HT1080 (cell line): ENCODE measurements at places on chromosomes 1 and 21.
A peak's percentile ranks its signal among the peaks of the same experiment; 100 is the strongest.

- DNase-seq, result peak; percentile 59
These were observed 288.4 kb upstream of the PRMT6 start for GRCh38 chr1:106768077-106768476.

- DNase-seq, result no peak
These were observed 9.3 kb upstream of the HES5 start for GRCh38 chr1:2539312-2539907.

DNA sequence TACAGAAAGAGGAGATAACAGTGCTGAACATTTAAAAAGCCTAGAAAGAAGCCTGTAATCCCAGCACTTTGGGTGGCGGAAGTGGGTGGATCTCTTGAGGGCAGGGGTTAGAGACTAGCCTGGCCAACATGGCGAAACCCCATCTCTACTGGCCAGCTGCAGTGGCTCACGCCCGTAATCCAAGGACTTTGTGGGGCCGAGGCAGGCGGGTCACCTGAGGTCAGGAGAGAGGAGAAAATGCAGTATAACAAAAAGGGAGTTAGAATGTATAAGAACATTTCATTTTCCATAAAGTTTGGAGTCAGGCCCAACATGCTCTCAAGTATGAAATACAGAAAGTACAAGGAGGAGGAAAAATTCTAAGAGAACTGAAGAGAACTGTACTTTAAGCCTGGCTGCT, 134.5 kb downstream of the SMYD3 start:
- DNase-seq, result no peak

- DNase-seq, result peak; percentile 56
These were observed 20.8 kb downstream of the LRRC8B start for GRCh38 chr1:89545264-89546038.

DNA sequence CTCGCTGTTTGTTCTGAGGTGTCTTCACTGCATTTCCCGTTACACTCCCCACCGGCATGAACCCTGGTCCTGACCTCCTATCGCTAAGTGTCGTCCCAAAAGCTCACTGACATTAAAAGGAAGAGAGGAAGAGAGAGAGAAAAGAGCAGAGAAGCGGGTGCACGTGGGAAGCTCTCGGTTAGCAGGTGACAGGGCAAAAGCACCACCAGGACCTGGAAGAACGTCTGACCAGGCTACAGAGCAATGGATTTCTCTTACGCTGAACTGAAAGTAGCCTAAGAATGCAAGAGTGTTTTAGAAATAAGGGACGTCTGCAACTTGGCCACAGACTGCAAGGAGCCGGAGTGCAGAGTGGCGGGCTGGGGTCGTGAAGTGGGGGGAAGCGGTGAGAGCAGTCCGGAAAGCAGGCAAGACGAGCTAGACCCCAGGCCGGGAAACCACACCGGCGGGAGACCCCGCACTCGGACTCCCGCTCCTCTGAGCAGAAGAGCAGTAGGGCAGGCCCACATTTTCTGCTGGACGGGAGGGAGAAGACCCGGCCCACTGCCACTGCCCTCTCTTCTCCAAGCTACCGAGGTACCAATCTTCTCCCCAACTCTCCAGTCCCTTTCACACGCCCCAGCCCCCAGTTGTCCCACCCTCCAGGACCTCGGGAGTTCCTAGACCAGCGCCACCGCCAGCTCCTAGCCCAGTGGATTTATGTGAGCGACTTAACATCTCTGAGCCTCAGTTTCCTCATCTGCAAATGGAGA, 8.3 kb upstream of the MPZL1 start:
- no peak for DNase-seq

- no peak for DNase-seq
These were observed 188.2 kb downstream of the DYRK1A start for GRCh38 chr21:37554661-37555379.

DNA sequence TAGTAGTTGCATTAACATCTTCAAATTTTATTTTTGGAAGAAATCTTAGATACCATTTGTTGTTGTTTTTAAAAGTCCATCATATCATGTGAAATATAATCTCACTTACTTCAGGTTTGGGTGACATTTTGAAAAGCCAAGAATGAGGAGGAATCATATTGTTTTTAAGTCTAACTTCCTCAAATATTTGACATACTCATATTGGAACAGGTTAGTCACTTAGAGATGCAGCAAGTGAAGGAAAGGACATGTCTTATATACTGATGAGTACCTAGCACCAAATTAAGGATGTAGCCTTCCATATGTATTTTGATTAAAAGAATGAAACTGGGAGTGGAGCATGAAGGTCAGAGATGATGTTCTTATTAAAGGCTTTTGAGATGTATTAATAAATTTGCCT, 23.9 kb downstream of the GBP2 start:
- no peak for DNase-seq

GRCh38 chr1:13948888-13949391, 249.0 kb downstream of the PRDM2 start:
- no peak for DNase-seq

DNA sequence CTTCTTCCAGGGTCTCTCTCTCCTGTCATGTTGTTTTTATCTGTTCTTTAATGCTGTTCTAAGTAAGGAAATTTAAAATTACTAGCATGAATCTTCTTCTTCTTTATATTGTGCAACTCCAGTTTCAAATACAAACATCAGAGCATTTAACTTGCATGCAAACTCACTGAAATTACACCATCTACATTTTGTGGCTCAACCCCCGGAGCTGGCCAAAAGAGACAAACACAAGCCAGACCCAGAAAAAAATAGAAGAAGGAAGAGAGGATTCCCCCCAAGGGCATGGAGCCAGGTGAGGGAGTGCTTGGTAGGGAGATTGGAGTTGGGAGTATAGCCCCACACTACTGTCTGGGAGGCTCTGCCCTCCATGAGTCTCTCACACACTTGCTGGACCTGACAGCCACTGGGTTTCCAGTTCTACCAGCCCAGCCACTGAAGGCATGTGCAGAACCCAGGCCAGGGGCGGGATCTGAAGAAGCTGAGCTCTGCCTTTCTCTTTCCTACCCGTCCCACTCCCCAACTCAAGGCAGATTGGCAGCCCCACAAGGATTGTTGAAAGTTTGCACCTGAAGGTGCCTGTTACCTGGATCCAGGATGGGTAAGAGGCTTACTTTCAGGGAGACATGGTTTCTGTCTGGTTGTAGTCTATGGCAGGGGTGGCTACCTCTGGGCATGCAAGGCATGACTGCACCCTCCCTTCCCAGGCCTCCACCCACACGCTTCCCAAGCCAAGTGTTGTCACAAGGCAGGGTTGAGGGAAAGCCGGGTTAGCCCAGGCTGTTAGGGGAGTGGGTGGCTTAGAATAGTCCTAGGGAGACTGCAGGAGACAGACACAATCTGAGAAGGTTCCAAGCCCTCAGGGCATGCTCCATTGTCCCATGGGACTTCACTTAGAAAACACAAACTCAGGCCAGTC, 297.2 kb downstream of the TGFB2 start:
- no peak for DNase-seq

GRCh38 chr1:12604114-12604874, 13.7 kb downstream of the DHRS3 start:
- DNase-seq, result peak; percentile 97

DNA sequence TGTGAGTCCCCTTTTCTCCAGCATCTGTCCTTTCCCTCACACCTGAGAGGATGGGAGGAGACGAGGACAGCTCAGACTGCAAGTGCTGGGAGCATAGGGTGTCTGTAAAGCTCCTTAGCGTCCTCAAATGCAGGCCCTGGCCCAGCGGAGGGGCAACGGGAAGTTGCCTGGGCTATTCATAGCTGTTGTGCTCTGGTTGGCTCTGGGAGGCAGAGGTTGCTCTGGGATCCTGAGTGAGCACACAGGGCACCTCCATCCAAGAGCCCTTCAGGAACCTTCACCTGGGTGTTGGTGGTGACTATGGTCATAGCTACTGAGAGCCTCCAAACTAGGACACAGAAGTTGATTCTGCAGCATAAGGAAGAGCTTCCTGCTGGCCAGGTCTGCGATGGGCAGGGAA, 2.6 kb downstream of the PADI1 start:
- no peak for DNase-seq

DNA sequence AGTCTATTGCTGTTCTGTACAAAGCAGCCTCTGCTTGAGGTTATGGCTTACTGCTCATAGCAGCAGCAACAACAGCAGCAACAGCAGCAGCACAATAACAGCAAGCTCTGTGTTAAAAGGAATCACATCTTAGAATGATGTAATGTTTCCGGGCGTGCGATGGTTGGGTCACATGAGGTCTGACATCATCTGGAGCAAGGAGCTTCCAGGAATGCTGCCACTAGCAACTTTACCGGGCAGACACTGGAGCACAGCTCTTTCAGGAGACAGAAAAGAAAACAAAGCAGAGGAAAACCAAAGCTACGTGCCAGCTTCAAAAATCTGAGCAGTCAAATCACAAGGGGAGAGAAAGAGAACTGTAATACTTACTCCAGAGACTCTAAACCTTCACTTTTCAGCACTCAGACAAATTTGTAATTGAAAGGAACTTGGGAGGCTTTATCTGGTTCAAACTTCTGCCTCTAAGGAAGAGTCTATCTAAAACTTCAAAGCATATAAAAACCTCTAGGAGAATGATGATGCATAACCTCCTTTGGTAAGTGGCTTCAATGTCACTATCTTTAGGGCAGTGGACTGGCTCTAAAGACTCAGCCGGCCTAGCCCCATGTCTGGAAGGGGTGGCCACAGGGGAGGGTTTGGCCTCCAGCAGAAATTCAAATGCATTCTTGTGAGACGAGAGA, 28.3 kb upstream of the RAB3GAP2 start:
- DNase-seq, result peak; percentile 78

DNA sequence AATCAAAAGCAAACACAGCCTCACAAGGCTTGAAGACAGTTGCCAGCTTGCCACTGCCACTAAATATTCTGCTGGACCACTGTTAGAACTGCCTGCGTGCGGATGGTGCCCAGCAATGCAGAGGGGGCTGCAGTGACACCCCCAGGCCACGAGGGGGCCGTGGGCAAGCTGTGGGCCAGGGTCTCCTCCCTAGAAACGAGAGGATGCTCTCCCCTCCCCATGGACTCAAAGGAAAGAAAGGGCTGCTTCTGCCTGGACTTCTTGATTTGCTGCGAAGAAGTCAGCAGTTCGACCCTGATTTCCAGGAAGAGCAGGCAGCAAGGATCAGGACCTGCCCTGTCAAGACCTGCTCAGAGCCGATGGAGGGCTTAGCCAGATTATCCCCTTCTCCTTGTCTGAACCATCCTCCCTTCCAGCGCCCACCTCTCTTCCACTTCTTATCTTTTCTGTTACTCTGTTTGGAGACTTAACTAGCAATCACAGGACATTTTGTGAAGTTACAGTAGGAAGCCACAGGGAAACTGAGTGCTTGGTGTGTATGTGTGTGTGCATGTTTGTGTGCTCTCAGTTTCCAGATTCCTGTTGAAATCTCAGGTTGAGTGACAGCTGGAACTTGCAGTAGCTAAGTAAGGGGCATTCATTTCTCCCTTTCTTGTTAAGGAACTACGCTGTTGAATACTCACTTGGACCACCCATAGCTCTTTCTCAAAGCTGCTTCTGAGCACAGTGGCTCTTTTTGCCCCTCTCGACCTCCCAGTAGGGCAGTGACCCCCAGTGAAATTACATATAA, 2.7 kb downstream of the MAN1C1 start:
- peak; percentile 13 for DNase-seq

GRCh38 chr1:93667642-93668041, 14.0 kb downstream of the BCAR3 start:
- no peak for DNase-seq

- DNase-seq, result no peak
These were observed 118.2 kb upstream of the ZNF678 start for GRCh38 chr1:227445092-227445674.

DNA sequence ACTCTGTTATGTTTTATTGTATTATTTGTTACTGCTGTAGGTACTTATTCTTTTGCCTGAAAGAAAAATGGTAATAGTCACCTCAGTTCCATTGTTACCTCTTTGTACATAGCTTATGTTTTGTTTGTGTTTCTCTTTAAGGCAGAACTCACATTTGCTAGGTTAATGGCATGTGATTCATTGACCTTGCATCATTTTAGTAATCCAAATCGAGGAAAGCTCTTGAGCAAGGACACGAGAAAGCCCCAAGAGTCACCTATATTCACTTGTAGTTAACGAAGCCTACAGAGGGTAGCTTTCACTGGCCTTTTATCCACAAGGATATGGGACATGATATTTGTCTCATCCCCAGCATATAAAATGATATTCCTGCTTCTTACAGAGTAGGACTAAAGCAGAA, 1765.2 kb downstream of the NCAM2 start:
- DNase-seq, result no peak

DNA sequence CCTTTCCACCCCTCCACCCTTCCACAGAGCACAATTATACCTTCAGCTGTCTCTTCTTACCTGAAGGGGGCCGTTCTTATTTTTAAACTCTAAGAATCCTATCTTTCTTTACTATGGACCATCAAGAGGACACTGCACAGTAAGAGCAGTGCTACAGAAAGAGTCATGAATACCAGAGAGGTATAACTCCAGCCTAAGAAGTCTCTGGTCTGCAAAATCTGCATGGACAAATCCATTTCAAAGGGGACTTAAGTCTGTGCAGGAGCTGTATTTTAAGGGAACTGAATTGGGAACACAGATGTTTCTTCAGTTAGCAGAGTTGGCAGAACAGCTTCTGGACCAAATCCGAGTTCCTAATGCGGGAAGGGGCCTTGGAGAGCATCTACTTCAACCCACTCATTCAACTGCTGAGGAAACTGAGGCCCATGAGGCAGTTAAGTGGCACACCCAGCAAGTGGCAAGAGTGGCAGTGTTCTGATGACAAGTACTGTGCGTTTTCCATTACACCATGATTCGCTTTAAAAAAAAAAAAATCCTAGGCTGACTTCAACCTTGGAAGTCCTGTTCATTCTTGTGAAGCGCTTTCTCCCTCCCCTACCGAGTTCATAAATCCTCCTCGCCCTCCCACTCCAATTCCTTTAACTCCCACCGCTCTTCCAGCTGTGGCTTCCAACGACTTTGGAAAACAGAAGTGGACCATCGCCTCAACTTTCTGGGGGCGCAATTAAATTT, 1.8 kb downstream of the PLPP3 start:
- DNase-seq, result no peak

DNA sequence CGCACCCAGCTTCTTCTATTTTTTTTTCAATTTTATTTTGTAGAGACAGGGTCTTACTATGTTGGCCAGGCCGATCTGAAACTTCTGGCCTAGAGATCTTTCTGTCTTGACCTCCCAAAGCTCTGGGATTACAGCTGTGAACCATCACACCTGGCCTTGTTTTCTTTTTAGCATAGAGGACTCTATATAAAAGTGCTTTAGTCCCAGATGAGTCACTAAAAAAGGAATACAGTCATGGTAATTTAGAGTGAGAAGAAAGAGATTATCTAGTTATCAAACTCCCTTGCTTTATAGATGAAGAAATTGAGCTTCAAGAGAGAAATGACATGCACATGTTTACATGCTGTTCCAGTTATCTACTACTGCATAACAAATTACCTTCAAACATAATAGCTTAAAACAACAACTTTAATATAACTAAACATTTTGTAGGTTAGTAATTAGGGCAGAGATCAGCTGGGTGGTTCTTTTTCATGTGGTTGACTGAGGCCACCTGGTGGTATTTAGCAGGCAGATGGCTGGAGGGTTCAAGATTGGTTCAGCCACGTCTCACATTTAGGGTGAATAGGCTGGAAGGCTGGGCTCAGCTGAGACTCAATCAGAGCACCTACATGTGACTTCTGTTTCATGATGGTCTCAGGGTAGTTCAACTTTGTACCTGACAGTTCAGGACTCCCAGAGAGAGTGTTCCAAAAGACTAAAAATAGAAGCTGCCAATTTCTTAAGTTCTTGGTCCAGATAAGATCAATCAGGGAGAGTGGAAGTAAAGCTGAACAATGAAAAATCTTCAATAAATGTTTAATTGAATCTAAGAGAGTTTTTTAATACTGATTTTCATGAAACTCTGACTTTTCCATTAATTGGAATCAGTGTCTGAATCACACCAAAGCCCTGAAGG, 16.9 kb upstream of the MTF2 start:
- DNase-seq, result peak; percentile 51

GRCh38 chr21:16589006-16589898, 859.5 kb downstream of the USP25 start:
- no peak for DNase-seq
